ENCODE measurements at places on chromosomes 6 and 20.

DNA sequence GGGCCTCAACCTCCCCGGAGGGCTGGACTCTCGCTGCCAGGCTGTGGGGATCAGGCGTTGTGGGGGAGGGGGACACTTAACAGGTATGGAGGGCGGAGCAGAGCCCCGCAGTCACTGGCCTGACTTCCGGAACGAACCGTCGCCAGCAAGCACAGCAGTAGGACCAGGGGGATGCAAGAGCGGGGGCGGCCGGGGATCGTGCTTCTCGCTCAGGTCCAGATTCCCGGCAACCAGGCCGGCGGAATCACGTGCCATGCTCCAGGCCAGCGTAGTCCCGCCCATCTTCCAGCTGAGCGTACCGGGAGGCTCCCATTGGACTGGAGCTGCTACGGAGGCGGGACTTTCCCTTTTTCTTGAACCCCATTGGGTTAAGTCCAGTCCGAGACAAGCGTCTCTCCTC lies 10.0 kb upstream of the POU5F1 start:
- peak; percentile 62 for DNase-seq

GRCh38 chr20:38114353-38114791 lies 50.7 kb downstream of the TGM2 start:
- DNase-seq = no peak

- no peak for DNase-seq
Observed at GRCh38 chr6:52726741-52727535, 36.3 kb downstream of the GSTA2 start.

- no peak for DNase-seq
Observed at GRCh38 chr6:115766745-115767462, 293.8 kb downstream of the FRK start.

GRCh38 chr6:1923449-1923848 lies 313.7 kb downstream of the FOXC1 start:
- no peak for DNase-seq

- no peak for DNase-seq
Observed at GRCh38 chr6:45445364-45445748, 67.6 kb upstream of the SUPT3H start.

- no peak for DNase-seq
Observed at GRCh38 chr20:9453201-9453600, 61.2 kb upstream of the LAMP5 start.

DNA sequence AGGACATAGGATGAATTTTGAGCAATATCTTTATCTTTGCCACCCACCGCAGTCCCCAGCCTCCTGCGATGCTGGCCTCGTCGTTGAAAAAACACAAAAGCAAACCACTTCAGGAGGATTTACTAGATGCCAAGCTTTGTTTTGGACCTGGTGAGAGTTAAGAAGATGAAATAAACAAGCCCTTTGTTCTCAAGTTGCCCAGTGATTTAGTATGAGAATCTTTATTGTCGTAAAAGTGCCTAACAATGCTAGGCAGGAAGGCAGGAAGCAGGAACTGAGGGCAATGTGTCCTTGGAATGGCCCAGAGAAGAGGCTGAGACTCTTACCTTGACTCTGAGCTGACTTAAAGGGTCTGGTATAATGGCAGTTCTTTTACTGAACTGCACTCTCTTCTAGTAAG lies 116.0 kb downstream of the TRMT11 start:
- DNase-seq = no peak

- DNase-seq = peak; percentile 78
Observed at GRCh38 chr20:62832212-62832922, 15.5 kb downstream of the COL9A3 start.

DNA sequence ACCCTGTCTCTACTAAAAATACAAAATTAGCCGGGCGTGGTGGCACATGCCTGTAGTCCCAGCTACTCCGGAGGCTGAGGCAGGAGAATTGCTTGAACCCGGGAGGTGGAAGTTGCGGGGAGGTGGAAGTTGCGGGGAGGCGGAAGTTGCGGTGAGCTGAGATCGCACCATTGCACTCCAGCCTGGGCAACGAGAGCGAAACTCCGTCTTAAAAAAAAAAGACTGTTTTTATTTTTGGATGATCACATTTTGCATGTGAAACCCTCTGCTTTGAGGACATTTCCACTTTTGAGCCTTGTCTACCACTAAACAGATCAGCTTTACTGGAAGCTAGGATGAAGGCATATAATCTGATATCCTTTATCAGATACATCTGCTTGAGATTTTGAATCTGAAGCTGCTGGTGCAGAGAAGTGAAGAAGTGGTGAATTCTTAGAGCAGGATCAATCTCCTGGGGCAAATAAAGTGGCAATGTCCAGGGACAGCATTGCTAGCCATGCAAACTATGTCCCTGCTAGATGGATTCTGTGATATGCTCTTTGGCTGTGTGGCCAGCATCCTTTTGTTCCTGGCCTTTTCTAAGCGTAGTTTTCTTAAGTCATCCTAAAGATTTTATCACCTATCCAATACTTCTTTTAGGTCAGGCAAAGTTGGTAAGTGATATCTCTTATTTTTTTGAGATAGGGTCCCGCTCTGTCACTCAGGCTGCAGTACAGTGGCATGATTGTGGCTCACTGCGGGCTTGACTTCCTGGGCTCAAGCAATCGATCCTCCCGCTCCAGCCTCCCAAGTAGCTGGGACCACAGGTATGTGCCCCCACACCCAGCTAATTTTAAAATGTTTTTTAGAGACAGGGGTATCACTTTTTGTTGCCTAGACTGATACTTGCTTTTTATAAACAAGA lies 23.3 kb downstream of the RBL1 start:
- DNase-seq = no peak

- DNase-seq = no peak
Observed at GRCh38 chr6:125794342-125795137, 3.8 kb downstream of the NCOA7 start.

GRCh38 chr6:107991772-107992550 lies 34.0 kb upstream of the SEC63 start:
- no peak for DNase-seq

DNA sequence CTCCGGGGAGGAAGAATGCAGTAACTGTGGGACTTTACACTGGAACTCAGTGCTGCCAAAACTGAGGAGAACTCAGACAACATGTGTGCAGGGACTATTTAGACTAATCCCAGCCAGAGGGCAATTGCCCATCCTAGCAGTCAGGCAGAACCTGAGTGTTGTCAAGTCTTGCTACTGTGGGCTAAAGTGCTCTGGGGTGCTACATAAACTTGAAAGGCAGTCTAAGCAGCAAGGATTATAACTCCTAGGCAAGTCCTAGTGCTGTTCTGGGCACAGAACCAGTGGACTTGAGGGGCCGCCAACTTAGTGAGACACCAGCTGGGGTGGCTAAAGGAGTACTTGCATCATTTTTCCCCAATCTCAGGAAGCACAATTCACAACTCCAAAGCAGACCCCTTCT lies 363.8 kb upstream of the PTCHD4 start:
- DNase-seq = no peak

Data from GM13976 (cell line).